ENCODE measurements at places on chromosomes 16 and 17. TPM values are rescaled to one million over a fixed set of nuclear protein-coding genes. Genes with fewer than 3 reads are reported as not detected.
A peak's percentile ranks its signal among the peaks of the same experiment; 100 is the strongest.

- no peaks in the 10 kb centered on the region for H3K27me3 ChIP-seq
- H3K27ac ChIP-seq = no peak overlapping the region
- DNase-seq = no peak
- no peaks in the 10 kb centered on the region for H3K4me1 ChIP-seq
Observed at GRCh38 chr16:12558641-12559040, 245.0 kb downstream of the CPPED1 start.

WNT9B gene
- not detected for total RNA-seq

DNA sequence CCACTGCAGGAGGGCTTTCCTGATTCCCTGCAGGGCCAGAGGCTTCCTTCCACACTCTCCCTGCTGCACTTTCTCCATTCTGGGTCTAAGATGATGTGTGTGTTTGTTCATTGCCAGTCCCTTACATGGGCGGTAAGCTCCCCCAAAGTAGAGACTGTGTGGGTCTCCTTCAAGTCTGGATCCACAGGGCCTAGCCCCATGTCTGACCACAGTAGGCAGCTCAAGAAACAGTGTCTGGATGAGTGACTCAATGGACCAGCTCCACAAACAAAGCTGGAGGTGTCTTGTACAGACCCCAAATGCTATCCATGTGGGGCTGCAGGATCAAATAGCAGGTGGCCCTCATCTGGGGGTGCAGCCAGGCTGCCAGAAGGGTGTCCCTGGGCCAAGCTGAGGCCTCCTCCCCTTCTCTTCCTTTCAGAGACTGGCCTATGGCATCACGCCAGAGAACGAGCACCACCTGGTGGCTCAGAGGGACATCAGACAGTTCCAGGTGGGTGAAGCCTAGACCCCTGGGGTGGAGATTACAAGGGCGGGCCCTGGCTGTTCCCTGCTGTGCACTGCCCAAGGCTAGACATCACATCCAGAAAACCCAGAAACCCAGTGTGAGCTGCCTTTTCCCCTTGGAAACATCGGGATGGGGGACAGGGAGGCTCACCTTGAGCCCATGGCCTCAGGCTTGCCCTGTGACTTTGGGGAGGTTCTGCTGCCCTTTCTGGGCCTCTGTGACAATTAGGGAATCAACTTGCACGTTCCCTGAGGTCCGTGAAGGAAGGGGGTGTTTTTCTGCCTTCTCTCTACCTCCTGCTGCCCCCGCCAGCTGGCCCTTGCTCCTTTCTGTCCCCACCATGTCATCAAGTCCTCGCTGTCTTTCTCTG, 45.9 kb downstream of the SLC6A2 start:
- peak; percentile 64 for DNase-seq
- no peaks in the 10 kb centered on the region for H3K27me3 ChIP-seq
- H3K4me1 ChIP-seq = no peaks in the 10 kb centered on the region
- H3K27ac ChIP-seq = no peak overlapping the region
- H3K4me3 ChIP-seq = no peak overlapping the region
- H3K36me3 ChIP-seq = no peaks in the 10 kb centered on the region

DNA sequence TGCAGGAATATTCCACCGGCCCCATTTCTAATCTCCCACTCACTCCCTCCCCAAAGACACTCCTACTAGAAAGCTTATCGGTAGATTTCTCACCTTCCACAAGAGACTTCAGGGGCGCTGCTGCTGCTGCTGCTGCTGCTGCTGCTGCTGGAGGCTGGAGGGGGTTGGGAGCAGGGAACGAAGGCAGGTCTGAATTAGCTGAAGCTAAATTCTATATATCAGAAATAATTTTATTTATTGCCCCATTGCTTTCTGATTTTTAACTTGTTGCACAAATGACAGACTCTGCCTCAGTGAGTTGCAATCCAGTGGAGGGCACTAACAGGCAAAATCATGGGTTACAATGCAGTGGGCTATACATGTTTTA, 25.8 kb upstream of the HLF start:
- no peak overlapping the region for H3K27ac ChIP-seq
- peaks cover 9% of the 10 kb centered on the region for H3K4me1 ChIP-seq
- H3K4me3 ChIP-seq = peak overlapping the region; percentile 39

DNA sequence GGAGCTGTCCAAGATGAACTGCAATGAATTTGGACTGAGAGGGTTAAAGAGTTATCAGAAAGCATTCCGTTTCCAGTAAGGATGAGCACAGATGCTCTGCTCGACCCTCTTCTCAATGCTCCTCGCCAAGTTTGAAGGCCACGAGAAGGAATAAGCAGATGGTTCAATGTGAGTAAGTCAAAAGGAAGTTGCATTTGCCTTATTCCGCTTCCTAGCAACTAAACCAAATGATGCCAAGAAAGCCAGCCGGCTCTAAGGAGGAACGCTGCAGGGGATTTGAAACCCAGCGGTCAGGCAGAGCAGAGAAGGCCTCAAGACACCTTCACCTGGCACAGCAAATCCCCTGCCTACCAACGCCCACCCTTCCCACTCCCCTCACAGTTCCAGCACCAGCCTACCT, 52.1 kb upstream of the CNEP1R1 start:
- H3K27me3 ChIP-seq = peaks cover 8% of the 10 kb centered on the region
- H3K4me3 ChIP-seq = no peak overlapping the region
- no peaks in the 10 kb centered on the region for H3K4me1 ChIP-seq
- DNase-seq = no peak
- H3K36me3 ChIP-seq = no peaks in the 10 kb centered on the region

- H3K36me3 ChIP-seq = no peaks in the 10 kb centered on the region
- H3K27ac ChIP-seq = no peak overlapping the region
- peaks cover 7% of the 10 kb centered on the region for H3K4me1 ChIP-seq
- peak overlapping the region; percentile 39 for H3K4me3 ChIP-seq
Observed at GRCh38 chr17:1260086-1260769, 10.0 kb upstream of the BHLHA9 start.

DNA sequence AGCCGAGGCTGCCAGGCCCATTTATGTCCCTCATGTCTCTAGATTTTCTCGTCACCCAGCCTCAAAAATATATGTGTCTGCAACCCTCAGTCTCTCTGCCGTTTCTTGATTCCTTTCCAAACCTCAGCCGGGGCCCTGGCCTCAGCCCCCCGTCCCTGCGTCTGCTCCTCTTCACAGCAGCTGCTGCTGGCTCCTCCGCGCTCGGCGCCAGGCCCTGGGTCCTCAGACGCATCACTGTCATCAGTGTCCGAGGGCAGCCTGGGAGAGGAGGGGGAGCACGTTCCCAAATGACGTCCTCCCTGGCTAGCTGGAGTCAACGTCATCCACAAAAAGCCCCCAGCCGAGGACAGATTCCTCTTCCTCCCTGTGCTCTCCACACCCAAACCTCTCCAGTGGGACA, 2.3 kb downstream of the TSR3 start:
- no peak for DNase-seq
- H3K36me3 ChIP-seq = peaks cover 39% of the 10 kb centered on the region
- peaks cover 26% of the 10 kb centered on the region for H3K4me1 ChIP-seq
- H3K4me3 ChIP-seq = no peak overlapping the region
- no peaks in the 10 kb centered on the region for H3K27me3 ChIP-seq
- H3K27ac ChIP-seq = no peak overlapping the region

DNA sequence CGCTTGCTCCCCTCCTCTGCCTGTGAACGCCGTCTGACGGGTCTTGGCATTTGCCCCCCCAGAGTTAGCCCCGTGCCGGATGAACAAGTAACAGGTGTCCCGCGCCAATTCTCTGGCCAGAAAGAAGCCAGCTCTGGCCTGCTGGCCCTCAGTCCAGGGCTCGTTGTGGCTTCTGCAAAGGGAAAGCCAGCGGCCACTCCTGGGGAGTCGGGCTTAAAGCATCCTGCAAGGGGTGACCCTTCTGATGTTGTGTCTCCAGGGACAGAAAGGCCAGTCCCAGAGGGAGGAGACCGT, 18.4 kb upstream of the OSGIN1 start:
- H3K4me3 ChIP-seq = no peak overlapping the region
- H3K27ac ChIP-seq = no peak overlapping the region
- H3K4me1 ChIP-seq = no peaks in the 10 kb centered on the region
- DNase-seq = no peak
- no peaks in the 10 kb centered on the region for H3K27me3 ChIP-seq

DNA sequence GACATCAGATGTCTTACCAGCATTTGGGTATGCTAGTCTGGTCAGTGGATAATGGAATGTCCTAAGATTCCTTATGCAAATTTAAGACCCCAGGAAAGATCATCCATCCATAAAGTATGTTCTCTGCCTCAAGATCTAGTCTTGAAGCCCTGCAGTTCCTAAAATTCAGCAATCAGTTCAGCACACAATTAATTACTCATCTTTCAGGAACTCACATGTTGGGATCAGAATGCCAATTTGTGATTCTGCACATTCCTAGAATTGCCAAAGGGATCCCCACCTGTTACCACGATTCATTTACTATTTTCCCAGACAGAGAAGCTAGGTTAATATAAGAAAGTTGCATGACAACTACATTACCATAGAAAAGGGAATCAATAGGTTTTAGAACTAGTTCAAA, 3.2 kb downstream of the OR2C1 start:
- no peak overlapping the region for H3K27ac ChIP-seq
- H3K27me3 ChIP-seq = no peaks in the 10 kb centered on the region
- DNase-seq = no peak
- H3K36me3 ChIP-seq = no peaks in the 10 kb centered on the region
- H3K4me1 ChIP-seq = no peaks in the 10 kb centered on the region

SOCS1 gene
- 8.1 TPM for total RNA-seq

PRSS33 gene
- total RNA-seq = not detected

- DNase-seq = no peak
- H3K4me3 ChIP-seq = no peak overlapping the region
- peaks cover 17% of the 10 kb centered on the region for H3K4me1 ChIP-seq
Observed at GRCh38 chr17:28343491-28343932, 8.0 kb downstream of the TNFAIP1 start.

GRCh38 chr16:70258065-70258464, 6.3 kb upstream of the EXOSC6 start:
- peaks cover 34% of the 10 kb centered on the region for H3K4me1 ChIP-seq
- H3K27me3 ChIP-seq = no peaks in the 10 kb centered on the region
- H3K27ac ChIP-seq = peak overlapping the region; percentile 7
- H3K4me3 ChIP-seq = no peak overlapping the region

ENPP7 gene
- not detected for total RNA-seq

DNA sequence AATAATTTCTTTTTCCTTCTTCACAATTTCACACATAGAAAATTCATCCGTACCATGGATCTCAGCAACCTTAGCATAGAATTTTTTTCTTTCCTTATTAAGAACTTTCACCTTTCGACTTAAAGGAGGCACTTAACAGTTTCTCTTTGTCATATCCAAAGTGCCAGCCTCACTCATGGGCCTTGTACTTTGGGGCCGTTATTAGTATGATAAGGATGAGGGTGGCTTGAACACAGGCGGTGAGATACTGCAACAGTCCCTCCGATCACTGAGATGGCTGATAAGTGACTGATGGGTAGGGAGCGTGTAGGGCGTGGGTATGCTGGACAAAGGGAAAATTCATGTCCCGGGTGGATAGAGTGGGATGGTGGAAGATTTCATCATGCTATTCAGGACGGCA, 85.3 kb downstream of the OR1D5 start:
- DNase-seq = no peak
- no peaks in the 10 kb centered on the region for H3K36me3 ChIP-seq
- no peak overlapping the region for H3K27ac ChIP-seq
- H3K27me3 ChIP-seq = no peaks in the 10 kb centered on the region
- H3K4me1 ChIP-seq = peaks cover 15% of the 10 kb centered on the region
- H3K4me3 ChIP-seq = no peak overlapping the region

TNFSF13 gene
- 0.56 TPM for total RNA-seq

DNA sequence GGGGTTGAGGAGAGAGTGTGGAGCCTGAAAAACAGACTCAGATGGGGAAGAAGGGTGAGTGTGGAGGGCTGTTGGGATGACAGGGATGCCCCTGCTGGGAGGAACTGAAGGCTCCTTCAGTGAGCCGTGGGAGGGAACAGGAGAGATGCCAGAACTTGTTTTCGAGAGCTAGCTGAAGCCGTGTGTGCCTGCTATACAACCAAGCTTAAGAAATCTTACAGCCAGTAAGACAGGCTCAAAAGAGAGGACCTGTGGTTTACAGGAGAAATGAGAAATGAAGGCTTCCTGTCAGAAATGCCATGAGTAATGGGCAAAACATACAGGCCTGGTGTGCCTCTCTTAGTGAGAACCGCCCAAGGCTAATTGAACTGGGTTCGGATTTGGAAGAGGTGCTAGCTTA, 99.6 kb downstream of the SPACA3 start:
- DNase-seq = no peak
- H3K27ac ChIP-seq = no peak overlapping the region
- 0 out of 2 replicates have a peak, but pooled peaks cover 4% of the 10 kb centered on the region for H3K27me3 ChIP-seq
- H3K4me1 ChIP-seq = no peaks in the 10 kb centered on the region
- no peaks in the 10 kb centered on the region for H3K36me3 ChIP-seq

DNA sequence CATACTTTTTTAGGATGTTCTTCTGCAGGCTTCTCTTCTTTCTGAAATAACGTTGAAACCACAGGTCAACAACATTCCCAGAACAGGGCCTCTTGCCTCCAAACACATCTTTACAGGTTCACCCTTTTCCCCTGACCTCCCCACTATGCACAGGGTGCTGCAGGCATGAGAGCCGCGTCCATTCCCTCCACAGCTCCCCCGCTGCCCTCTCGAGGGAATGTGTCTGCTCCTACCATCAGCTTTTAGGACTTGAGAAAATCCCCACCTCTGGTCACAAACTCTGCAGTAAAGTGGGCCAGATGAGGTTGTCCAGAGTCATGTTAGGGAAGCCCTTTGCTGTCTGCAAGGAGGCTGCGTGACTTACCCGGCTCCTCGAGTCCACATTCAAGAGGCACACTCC, 30.5 kb downstream of the DUSP14 start:
- peaks cover 42% of the 10 kb centered on the region for H3K4me1 ChIP-seq
- peaks cover 56% of the 10 kb centered on the region for H3K36me3 ChIP-seq
- no peak overlapping the region for H3K4me3 ChIP-seq
- H3K27ac ChIP-seq = no peak overlapping the region
- no peak for DNase-seq

GRCh38 chr17:8176197-8176940, at the start of gene TMEM107:
TMEM107 (minus strand) TSS chr17:8176380; CDS start chr17:8176286, 94 bp downstream.
- peaks cover 22% of the 10 kb centered on the region for H3K4me1 ChIP-seq
- peak within 1 kb of the TSS; percentile 49 for H3K4me3 ChIP-seq
- no peaks in the 10 kb centered on the region for H3K27me3 ChIP-seq
- peak within 1 kb of the TSS; percentile 37 for H3K27ac ChIP-seq
- peak; percentile 87 for DNase-seq
- no peaks in the 10 kb centered on the region for H3K36me3 ChIP-seq

PDE6G gene
- not detected for total RNA-seq

GRCh38 chr17:76912421-76913164, 44.4 kb downstream of the MGAT5B start:
- H3K4me1 ChIP-seq = no peaks in the 10 kb centered on the region
- H3K36me3 ChIP-seq = peaks cover 76% of the 10 kb centered on the region
- no peak overlapping the region for H3K4me3 ChIP-seq
- H3K27ac ChIP-seq = no peak overlapping the region
- H3K27me3 ChIP-seq = no peaks in the 10 kb centered on the region

DNA sequence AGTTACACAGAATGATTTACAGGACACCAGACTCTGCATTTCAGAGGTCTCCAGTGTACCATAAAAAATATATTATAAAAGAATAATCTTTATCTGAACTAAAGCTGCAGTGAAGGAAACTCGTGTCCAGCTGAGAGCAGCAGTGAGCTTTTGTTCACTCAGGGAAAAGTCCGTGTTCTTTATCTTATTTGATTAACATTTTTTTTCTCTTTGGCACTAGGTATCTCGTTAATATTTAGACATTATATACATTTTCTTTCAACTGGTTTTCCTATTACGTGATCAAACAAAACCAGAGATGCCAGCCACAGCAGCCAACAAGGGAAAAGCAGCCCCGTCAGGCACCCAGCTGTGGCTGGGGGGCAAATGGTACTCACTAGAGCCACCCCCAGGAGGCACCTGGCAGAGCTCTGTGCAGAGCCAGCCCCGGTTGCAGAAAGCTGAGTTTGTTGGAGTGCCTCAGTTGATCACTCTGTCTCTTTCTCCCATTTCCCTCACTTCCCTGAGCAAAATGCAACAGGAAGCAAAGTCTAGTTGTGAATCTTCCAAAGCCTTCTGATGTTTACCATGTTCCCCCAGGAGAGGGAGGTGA, 1.1 kb upstream of the HS3ST4 start:
- no peaks in the 10 kb centered on the region for H3K36me3 ChIP-seq
- H3K4me3 ChIP-seq = no peak overlapping the region
- H3K27ac ChIP-seq = no peak overlapping the region
- H3K4me1 ChIP-seq = no peaks in the 10 kb centered on the region
- H3K27me3 ChIP-seq = peaks cover 68% of the 10 kb centered on the region
